ENCODE measurements at places on chromosomes 16 and 17.

DNA sequence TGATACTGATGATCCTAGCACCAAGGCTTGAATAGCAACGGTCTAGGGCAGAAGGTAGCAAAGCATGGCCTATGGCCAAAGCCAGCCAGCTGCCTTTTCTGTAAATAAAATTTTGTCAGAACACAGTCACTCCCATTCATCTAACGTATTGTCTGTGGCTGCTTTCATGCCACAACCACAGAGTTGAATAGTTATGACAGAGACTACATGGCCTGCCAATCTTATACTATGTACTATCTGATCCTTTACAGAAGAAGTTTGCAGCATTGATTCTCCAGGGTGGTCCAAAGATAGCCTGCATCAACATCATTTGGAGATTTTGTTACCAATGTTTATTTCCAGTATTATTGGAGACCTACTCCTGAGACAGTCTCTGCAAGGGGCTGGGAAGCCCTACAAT lies 19.9 kb upstream of the MMD start:
- DNase-seq = no peak

DNA sequence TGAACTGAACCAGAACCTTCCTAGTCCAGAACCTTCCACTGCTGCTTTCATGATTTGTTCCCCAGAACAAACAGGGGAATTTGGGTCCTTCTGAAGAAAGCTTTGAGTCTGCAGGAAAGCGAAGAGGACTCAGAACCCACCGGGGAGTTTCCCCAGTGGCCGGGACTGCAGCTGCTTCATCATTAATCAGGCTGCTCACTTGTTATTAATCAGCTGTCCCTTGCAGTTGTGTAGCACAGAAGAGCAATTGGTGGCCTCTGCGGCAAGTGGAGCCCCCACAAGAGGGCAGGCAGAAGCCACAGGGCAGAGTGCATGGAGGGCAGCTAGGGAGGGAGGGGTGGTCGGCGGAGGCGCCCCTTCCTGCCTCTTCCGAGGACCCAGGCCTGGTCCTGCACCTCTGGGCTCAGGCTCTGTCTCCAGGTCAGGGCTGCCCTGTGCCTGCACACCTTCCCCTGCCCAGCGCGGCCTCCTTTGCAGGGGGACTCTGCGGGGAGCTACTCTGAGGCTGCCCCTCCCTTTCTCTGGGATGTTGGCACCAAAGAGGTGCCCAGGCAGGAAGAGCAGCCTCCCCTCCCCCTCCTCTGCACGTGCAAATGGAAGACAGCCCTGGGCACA lies 6.9 kb downstream of the CCL17 start:
- no peak for DNase-seq

GRCh38 chr16:77330332-77331042 lies 104.3 kb downstream of the ADAMTS18 start:
- no peak for DNase-seq

GRCh38 chr17:46771561-46772474 lies 46.7 kb downstream of the WNT3 start:
- peak; percentile 57 for DNase-seq

DNA sequence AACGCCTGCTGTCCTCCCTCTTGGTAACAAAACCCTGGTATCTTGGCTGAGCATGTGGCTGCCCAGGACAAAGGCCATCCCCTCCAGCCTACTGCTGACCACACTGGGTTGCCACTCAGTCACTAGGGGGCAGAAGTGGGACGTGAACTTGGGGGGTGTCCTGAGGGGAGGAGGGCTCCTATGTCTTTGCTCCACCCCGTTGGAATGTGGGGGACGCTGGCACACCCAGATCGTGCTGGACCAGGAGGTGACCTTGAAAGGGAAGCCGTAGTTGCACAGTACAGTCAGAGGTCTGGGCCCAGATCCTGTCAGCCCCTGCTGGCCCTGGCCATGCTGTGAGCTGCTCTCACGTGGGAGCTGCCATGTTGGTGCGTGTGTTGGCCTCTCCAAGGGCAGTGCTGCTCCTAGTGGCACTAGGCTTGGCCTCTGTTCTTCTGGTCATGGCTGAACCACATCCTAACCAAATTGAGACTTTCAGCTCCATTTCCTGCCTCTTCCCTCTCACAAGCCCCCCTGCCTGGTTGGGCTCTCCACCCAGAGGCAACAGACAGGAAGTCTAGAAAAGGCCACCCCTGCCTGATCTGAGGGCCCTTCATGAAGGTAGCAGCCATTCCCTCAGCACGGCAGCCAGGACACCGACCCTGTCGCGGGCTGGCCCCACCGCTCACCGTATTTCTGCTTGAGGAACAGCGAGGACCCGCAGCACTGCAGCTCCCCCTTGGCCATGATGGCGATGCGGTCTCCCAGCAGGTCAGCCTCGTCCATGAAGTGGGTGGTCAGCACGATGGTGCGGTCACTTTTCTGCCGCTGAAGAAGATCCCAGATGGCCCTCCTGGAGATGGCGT lies 29.0 kb upstream of the RNPS1 start:
- peak; percentile 21 for DNase-seq

GRCh38 chr16:4052096-4052495 lies 64.1 kb downstream of the ADCY9 start:
- no peak for DNase-seq

GRCh38 chr17:39174920-39175694 lies 9.1 kb upstream of the ARL5C start:
- DNase-seq = peak; percentile 84

DNA sequence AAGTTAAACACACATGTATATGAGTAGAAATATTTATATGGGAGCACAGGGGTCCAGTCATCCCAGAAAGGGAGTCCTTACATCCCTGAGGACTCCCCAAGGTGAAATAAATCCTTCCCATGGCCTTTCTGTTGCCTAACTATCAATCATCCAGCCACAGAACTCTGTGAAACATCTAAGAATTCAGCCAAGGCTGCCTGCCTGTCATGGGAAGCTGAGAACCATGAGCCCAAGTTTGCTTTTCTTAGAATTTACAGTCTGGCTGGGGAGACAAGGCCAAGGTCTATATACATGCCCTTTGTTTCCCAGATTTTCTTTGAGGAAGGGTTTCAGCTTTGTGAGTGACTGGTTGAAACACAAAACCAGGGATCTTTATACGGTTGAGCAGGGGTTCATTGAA lies 15.8 kb downstream of the MYL4 start:
- DNase-seq = no peak

DNA sequence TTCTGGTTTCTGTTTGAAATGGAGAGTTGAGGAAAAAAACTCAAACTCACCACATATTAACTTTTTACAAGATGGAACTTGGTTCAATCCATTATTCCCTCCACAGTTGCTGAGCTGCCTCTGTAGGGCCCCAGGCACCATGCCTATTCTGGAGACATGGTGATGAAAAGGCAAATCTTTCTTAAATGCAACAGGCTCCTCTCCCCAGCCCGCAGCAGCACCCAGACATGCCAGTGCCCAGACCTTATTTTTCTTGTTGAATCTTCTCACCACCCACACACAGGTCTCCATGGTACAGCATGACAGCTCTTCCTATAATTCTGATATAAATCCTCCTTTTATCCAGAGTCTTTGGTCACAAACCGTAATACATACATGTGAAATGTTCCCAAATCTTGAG lies 7.6 kb downstream of the CYTH1 start:
- DNase-seq = no peak

DNA sequence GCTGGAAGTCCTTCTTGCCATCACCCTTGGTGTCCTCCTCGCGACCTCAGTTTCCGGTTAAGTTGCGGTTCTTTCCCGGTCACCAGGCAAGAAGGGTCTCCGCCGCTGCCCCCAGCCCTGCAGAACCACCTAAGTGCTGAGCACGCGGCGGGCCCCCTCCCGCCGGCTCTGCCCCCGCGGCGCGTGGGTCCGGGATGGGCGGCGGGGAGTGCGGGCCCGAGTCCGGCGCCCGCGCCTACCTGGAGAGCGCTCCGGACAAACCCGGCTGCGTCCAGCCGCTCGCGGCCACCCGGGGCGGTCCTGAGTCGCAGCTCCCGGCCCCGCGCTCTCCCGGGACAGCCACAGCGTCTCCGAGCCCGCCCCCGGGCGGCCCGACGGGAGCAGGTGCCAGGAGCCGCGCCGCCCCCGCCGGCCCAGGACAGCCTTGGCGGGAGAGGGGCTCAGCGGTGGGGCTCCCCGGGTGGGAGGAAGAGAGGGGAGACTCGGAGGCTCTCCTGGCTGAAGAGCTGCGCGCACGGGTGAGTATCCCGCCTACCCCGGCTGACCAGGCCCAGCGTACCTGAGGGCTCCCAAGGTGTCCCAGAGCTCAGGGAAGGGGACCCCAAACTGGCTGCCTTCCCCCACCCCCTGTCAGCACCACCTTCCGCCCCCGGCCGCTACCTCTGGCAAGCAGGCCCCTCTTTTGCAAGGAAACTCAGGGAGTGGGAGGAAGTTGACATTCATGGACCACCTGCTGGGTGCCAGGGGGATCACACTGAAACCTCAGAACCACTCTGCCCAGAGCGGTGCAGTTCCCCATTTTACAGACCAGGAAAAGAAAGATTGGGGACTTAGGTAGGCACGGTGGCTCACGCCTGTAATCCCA lies 22.2 kb upstream of the C17orf113 start:
- no peak for DNase-seq

GRCh38 chr16:86317813-86318650 lies 192.3 kb upstream of the FOXF1 start:
- no peak for DNase-seq

- no peak for DNase-seq
Observed at GRCh38 chr16:69779724-69780123, 17.6 kb downstream of the WWP2 start.

- no peak for DNase-seq
Observed at GRCh38 chr16:85430523-85431421, 182.3 kb upstream of the GSE1 start.

DNA sequence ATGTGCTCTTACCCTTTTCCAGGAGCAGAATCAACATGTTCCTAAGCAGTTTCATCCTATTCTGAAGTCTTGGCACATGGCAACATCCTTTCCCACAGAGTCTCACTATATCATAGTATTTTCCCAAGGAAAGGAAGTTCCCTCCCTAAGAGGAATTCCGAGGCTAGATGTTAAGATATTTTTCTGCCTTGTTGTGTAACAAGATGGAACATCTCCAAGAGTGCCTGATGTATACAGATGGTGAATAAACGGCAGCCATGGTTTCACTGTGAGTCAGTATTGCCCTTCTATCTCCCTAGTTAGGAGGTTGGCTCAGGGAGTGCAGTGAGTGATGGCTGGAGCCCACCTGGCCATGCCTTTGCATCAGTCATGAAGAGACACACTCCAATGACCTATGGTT lies 48.2 kb downstream of the SPACA3 start:
- no peak for DNase-seq

- DNase-seq = peak; percentile 88
Observed at GRCh38 chr16:30896261-30896888, at the start of gene CTF1. CTF1 (plus strand) TSS chr16:30896614; CDS start chr16:30896644, 30 bp downstream.

DNA sequence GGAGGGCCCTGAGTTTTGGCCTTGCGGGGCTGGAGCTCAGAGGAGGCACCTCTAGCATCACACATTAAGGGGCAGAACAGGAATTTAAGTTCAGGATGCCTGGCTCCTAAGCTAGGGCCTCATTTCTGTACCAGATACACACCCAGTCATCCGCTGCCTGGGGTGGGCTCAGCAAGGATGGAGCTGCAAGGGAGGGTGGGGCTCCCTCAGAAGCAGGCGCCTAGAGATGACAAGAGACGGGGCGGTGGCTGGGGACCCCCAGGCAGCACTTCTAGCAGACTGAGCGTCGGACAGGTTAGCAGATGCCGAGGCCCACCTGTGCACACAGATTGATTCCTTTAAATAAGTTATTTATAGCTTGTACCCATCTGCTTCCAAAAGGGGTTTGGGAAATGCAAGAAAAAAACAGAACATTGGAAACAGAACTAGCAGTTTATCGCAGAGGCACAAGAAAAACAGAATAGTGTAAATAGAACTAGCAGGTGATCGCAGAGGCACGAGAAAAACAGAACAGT lies 47.6 kb upstream of the CBFA2T3 start:
- no peak for DNase-seq

DNA sequence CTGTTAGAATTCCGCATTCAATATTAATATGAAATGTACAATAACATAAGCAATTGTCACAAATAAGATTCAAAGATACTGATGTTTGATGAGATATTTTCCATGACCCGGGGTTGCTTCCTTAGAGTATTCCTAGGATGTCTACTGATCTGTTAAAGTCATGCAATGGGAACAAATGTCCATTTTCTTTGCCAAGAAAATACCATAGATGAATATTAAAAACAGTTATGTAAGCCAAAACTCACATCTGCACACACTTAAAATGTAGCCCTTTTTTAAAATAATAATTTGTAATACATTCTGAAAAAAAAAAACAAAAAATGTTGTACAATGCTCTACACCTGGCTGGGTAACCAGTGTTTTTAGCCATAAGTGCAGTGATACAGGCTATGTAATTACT lies 259.4 kb upstream of the AXIN2 start:
- DNase-seq = no peak

DNA sequence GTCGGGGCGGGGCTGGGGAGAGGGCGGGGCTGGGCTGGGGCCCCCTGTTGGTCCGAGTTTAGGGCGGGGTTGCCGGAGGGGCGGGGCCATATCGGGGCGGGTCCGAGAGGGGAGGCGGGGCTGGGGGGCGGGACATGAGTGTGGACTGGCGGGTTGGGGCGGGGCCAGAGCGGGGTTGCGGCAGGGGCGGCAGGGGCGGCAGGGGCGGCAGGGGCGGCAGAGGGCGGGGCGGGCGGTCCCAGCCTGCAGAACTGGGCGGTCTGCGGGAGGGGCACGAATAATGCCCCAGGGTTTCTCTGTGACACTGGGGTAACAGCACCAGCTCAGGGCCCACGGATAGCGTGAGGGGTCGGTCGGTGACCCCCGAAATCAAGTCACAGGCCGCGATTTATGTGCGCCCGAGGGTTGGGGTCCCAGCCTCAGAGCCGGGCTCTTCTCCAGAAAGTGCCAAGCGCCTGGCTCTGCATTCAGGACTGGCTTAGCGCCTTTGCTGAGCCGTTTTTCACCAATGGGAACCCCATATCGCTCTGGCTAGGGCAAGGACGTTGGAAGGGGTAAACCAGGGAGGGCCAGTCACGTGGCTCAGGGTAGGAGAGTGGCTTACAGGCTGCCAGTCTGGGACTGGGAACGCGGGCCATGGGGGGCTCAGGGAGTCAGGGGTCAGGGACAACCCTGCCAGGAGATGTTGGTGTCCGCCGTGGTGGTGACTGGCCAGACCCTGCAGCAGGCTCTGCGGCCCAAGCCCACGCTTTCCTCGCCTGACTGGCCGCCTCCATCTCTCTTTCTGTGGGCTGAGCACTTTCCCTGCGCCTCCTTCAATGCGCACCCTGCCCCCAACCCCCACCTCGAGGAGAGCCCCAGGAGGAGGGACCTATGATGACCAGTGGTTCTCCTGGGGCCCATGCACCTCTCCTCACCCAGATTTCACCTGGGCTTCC lies 1.2 kb upstream of the METTL26 start:
- peak; percentile 97 for DNase-seq

DNA sequence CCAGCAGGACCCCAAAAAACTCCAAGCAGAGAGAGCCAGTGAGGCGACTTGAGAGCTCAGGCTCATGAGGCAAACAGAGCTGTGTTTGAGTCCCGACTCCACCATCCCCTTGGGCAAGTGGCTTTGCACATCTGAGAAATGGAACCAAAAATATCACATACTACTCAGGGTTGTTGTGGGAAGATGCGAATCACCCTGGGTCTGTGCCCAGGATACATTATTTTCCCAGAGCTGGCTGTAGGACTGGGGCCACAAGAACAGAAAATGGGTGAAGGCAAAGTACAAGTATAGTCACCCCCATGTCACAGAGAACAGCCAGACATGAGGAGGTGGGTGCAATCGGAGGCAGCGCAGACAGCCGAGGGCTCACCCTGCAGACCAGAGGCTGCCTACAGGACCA lies 127.3 kb downstream of the GAS7 start:
- DNase-seq = no peak

Measured in HTR-8/SVneo (cell line).